ENCODE measurements at places on chromosomes 7 and 10.

GRCh38 chr10:118106426-118106825, 59.7 kb upstream of the RAB11FIP2 start:
- DNase-seq: peak; percentile 25

DNA sequence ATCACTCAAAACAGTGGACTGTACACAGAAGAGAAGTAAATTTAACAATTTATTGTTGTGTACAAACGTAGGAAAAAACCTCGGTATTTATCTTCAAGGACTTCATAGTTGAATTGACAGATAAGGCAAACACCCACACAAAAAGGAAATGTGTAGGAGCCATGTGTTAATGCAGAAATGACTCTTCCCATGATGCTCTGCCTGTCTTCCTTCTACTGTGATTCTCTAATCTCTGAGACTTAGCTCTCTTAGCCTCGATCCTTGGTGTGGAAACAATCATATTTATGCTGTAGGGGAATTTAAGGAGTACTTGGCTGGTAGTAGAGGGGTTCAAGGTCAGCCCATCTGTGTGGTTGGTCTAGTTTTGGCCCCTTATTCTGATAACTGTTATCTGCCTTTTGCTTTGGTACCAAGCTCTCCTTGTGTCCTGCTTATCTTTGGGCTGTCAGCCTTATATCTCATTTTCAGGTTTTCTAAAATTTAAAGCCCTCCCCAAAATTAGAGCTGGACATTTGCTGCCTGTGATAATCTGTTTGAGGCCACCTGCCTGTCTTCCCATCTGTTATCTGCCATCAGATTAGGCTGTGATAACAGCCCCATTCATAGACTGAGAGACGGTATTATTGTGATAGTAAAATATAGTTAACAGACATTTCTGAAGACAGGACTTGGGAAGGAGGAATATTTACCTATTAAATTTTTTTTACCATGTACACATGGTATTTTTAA, 81.7 kb downstream of the GPR85 start:
- peak; percentile 21 for DNase-seq

DNA sequence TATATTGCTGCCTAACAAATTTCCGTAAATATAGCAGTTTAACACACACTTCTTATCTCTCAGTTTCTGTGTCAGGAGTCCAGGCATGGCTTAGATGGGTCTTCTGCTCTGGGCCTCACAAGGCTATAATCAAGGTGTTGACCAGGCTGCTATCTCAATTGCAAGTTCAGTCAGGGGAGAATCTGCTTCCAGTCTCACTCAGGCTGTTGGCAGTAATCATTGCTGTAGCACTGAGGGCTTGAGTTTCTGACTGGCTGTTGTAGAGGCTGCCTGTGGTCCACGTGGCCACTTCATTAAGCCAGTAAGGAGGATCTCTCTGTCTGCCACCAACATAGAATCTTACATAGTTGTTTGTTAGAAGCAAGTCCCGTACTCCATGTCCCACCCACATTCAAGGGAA, 138.4 kb downstream of the ST7 start:
- DNase-seq: no peak

GRCh38 chr10:32882076-32882475, 76.0 kb downstream of the ITGB1 start:
- DNase-seq: no peak

- no peak for DNase-seq
These were observed 14.2 kb upstream of the HPS1 start for GRCh38 chr10:98460837-98461499.

- DNase-seq: peak; percentile 45
These were observed 154.6 kb upstream of the TARP start for GRCh38 chr7:38428041-38428440.

DNA sequence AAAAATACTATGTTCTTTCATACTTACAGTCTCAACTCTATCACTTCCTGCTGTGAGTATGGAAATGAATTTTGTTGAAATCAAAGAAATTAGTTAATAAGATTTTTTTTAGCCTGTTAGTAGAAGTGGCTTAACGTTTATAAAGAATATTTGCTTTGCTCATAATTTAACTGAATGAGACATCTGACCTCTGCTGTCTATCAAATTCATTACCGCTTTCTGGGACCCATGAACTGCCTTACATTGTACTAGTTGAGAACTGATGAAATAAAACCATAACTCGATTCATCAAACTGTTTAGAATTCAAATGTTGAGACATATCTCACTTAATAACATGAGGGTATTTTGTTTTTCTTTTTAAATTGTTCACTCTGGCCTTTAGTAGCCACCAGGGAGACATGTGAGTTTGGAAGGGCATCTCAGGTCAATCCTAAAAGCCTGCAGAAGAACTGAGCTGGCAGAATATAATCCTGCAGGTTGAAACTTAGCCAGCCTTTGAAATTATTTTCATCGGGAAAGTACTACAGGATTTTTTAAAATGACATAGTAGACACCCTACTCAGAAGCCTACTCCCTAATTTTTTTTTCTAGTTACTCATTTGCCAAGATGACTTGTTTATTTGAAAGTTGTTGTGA, 78.7 kb downstream of the KIAA1217 start:
- no peak for DNase-seq

GRCh38 chr10:22679608-22680007, 34.8 kb downstream of the PIP4K2A start:
- DNase-seq: no peak

DNA sequence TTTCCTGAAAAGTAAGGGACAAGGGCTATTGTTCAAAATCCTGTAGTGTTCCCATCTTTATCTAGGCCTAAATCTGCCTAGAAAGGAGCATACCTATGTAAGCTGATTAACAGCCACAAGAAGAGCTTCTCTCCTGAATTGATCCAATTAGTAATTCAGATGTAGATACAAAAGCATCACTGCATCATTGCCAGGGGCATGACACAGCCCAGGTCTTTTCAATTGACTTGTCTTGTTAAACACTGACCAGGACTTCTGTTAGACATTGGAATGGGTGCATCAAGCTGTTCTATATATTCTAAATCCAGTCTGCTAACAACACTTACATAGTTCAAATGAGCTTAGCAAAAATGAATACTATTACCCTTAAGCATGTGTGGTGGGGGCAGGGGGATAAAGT, 589.2 kb downstream of the INHBA start:
- DNase-seq: peak; percentile 87

DNA sequence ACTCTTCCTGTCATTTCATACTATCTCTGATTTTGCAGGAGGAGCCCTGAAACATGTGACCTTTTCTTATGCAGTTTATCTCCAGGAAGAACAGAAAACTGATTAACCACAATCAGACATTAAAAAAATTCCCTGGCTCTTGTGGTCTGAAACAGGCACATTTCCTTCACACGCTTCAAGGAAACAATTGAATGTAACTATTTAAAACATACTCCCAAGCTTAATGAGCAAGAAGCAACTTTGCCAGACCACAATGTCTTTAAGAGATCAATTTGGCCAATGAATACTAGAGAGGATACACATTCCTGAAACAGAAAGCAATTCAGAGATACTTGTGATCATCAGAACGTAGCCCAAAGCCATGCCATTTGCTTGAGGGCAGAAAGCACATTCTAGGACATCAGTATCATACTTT, 65.8 kb downstream of the PIP4K2A start:
- no peak for DNase-seq

- no peak for DNase-seq
These were observed 11.1 kb upstream of the TARP start for GRCh38 chr7:38284553-38284952.

DNA sequence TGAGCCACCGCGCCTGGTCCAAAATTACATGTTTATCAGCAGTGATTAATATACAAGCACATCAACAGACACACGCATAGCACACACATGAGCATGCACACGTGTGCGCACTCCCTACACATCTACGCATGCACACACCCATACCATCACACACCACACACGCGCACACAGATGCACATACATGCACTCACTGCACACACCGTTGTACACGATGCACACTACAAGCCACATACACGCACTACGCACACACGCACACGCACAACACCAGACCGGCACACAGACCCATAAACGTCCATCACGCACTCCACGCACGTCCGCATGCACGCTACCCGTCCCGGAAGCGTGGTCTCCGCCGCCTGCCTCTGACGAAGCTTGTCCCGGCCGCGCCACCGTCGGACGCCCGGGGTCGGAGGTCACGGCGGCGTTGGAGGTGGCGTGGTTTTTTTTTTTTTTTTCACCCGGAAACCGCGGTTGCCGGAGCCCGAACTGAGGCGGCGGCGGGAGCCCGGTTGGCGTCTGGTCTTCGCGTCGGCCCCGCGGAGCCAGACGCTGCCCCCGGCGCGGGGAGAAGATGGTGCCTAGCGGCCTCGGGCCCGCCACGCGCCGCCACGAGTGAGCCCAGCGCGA, at the start of gene TMEM248:
TMEM248 (plus strand) TSS at position 457 of the 627 bp plus-strand sequence. CDS start 20,641 bp downstream, outside the sequence.
- DNase-seq: peak; percentile 92

DNA sequence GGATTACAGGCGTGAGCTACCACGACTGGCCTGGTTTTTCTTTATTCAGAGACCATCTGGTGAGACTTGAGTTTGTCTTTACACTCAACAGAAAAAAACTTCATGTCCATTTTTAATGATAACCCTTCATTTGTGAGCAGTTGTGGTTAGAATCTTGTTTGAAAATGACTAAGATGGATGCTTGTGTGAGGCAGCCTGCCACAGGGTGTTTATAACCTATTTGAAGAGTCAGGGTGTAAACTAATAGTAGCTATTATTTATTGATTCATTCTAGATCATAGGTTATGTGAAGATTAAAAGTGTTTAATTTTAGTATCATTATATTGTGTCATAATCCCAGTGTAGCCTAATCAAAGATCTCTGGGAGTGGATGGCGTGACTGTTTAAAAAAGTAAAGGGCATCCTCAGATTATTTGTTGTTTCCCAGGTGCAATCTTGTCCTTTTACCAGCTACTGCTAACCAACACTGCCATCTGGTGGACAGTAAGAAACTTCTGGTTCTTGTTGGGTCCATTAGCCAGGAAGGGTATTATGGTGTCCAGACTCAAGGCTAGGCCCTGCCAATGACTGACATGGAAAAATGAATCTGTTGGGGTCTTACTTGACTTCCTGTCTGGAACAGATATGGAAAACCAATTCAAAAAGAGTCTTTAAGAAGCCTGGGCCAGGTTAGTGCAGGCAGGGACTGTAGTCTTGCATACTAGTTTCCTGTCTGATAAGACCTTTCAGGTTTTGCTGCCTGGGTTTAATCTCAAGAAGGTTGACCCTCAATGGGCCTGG, 24.9 kb downstream of the NRBF2 start:
- DNase-seq: peak; percentile 84

DNA sequence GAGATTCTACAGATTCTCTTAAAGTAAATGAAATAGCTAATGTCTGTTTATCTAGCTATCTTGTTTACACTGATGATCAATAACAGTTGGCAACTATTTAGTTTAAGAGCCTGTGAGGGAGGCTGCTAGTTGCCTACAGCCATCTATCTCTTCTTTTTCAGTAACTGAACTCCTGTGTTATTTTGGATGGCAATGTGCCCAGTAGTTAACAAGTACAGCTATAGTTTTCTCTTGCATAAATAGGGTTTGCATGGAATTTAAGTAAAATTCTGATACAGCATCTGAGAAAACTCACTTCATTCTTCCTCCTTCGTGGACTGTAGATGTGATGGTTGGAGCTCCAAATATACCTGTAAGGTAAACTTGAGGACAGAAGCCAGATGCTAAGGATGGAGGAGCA, 219.5 kb upstream of the POT1 start:
- DNase-seq: no peak

DNA sequence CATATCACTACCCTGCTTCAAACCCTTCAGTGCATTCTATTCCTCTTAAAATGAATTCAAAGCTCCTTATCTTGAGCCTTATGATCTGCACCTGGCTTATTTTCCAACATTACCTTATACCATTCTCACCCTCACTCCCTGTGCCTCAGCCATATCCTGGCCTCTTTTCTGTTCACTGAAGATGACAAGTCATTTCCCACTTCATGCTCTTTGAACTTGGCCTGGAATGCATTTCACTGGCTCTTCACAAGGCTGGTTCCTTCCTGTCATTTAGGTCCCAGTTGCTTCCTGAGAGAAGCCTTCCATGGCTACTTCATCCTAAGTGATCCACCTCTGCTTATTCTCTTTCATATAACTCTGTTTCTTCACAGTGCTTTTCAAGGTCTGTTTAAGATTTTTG, 3.2 kb upstream of the LIPF start:
- DNase-seq: no peak

DNA sequence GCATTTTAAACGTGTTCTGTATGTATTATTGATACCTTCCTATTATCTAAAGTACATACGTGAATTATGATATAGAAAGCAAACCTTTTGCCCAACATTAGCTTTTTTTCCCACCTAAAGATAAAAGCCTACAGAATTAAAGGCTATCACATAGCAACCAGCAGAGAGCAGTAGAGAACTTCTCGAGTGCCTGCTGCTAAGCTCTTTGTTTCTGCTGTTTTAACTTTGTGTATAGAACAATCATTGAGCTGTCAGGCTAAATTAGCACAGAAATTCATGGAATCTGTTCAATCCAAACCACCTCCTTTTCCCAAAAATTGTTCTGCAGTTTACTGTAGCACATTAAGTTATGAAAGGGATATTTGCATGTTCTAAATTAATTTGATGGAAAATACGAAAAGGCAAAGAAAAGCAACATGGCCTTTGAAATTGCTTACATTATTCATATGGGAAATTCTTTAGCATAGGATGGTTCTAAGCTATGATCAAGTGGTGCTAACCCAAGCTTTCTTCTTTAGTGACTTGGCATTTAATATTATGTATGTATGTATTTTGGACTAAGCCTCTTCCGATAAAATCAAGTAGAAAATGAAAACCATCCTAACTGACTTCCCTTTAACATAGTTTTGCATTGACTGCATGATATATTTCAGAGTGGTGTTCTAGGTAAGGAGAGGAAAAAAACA, 1288.5 kb downstream of the GATA3 start:
- DNase-seq: peak; percentile 62

GRCh38 chr10:132517951-132518521, 19.6 kb upstream of the INPP5A start:
- no peak for DNase-seq

DNA sequence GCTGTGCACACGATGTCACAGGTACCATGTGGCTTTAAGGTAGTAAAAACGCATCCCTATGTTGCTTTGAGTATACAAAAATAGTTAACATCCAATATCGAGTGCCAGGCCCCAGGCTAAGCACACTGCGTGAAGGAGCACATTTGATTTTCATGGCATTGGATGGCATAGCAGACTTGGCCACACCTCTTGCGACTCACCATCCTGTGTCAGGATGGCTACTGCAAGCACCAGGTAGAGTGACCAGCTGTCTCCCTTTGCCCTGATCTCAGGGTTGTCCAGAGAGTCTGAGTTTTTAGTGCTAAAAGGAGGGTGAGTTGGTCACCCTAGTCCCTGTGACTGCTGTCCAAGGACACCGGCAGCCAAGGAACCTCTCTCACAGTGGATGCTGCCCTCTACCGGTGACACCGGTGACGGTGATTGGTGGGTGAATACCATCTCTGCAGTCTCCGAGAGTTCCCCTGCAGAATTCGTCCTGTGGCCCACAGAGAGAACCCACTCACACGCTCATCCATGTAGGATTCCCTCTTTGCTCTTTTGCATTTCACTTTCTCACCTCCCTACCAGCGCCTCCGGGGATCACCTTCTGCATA, 76.1 kb downstream of the BICC1 start:
- DNase-seq: no peak

- no peak for DNase-seq
These were observed 143.0 kb upstream of the HPS1 start for GRCh38 chr10:98589691-98590090.
